ENCODE measurements at places on chromosomes 5 and 9.

GRCh38 chr5:19210886-19211285, 777.1 kb downstream of the CDH18 start:
- H3K27ac ChIP-seq, result no peak overlapping the region
- DNase-seq, result no peak
- no peaks in the 10 kb centered on the region for H3K36me3 ChIP-seq
- no peaks in the 10 kb centered on the region for H3K27me3 ChIP-seq
- H3K4me1 ChIP-seq, result no peaks in the 10 kb centered on the region

GRCh38 chr5:112275671-112276070, 143.4 kb downstream of the EPB41L4A start:
- peaks cover 2% of the 10 kb centered on the region for H3K4me1 ChIP-seq
- no peaks in the 10 kb centered on the region for H3K27me3 ChIP-seq
- H3K36me3 ChIP-seq, result no peaks in the 10 kb centered on the region
- H3K27ac ChIP-seq, result no peak overlapping the region
- no peak for DNase-seq

- H3K36me3 ChIP-seq, result peaks cover 3% of the 10 kb centered on the region
- peaks cover 25% of the 10 kb centered on the region for H3K4me1 ChIP-seq
- H3K27me3 ChIP-seq, result peaks cover 6% of the 10 kb centered on the region
- H3K4me3 ChIP-seq, result no peak overlapping the region
- H3K27ac ChIP-seq, result no peak overlapping the region
Observed at GRCh38 chr9:89564346-89564878, 40.4 kb upstream of the GADD45G start.

DNA sequence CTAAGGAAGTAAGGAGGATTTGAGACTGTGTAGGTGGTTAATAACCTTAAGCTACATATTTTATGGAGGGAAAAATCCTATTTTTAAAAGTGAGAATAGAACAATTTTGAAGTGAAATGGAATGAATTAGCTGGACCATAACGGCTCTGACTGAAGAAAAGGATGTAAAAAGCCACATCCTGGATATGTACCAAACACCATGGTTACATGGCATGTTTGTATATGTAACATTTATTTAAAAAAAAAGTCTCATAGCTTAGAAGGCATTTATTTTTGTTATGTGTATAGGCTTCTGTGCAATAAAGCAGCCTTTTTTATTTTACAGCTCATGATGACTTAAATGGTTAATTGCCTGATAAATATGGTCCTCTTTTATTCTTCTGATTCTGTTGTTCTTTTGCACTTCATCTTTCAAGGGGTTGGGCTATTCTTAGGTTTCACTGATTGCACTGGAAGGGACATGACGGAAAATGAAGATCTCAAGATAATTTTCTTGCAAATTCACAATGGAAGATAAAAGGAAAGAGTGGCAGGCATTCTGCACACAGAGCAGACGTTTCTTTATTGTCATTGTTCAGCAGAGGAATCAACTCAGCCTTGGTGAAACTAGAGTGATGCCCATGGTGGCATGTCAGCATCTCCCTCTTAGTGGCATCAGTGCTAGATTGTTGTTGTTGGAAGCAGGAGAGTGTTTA, 63.1 kb downstream of the DOCK8 start:
- peaks cover 20% of the 10 kb centered on the region for H3K36me3 ChIP-seq
- no peak overlapping the region for H3K4me3 ChIP-seq
- H3K27me3 ChIP-seq, result no peaks in the 10 kb centered on the region

DNA sequence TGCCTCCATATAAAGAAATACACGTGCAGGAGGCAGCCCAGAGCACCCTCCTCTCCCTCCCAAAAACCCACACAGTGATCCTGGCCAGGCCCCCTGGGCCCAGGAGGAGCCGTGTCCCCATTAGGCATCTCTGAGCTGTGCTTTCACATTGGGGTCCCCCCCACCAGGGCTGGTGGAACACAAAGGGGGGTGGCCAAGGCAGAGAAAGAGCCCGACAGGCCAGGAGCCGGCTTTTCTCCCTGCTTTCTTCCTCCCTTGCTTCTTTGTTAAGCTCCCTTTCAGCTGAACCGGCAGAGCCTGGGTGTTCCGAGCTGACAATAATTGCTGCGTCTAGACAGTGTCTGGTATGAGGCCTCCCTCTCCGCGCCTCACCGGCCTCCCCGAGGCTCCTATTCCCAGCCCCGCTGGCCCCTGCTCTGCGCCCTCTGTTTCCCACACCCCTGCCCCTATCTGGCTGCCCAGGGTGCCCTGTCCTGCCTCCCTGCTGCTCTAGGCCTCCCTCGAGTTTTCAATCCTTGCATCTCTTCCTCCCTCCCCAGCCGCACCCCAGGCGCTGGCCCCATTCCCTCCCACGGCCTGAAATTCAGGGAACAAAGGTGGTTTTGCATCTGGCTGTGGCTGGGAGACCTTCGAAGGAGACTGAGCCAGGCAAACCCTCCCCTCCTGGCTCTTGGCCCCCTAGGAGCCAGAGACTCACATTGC, 120.6 kb downstream of the C9orf50 start:
- no peak overlapping the region for H3K4me3 ChIP-seq
- H3K36me3 ChIP-seq, result peaks cover 13% of the 10 kb centered on the region
- H3K4me1 ChIP-seq, result peaks cover 35% of the 10 kb centered on the region
- no peak for DNase-seq

DNA sequence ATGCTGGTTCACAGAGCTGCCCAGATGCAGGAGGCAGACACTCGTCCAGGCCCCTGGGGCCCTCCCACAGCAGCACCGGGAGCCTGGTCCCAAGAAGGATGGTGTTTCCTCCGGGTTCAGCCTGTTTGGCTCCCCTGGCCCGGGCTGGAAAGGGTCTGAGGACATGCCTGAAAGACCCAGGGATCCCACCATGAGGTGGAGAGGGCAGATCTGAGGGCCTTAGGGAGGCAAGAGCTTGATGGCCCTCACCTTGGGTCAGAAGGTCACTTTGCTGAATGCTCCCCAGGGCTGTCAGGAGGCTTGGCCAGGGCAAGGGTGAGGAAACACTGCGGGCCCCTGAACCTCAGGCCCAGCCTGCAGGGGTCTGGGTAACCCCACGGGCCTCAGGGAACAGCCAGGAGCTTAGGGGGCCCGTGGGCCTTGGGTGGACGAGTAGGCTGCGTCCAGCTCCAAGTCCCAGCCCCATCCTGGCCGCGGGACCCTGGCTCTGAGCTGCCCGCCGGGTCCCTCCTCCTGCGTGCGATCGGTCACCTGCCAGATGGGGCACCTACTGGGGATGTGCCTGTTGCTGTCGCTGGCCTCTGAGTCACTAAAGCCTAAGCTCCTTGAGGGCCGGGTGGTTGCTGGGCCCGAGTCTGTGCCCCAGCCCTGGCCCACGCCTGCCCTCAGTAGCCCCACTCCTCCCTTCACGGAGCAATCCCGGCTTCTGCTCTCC, 106.2 kb downstream of the ZNF354C start:
- peaks cover 3% of the 10 kb centered on the region for H3K4me1 ChIP-seq
- H3K27ac ChIP-seq, result no peak overlapping the region
- DNase-seq, result no peak
- H3K4me3 ChIP-seq, result peak overlapping the region; percentile 32
